ENCODE measurements at places on chromosomes 11 and 22. TPM values are rescaled to one million over a fixed set of nuclear protein-coding genes. Genes with fewer than 3 reads are reported as not detected.

Gene APOBEC3B
- total RNA-seq, result 31.1 TPM

Gene CTNND1
- 5.3 TPM for total RNA-seq

Gene GAS2
- 4.1 TPM for total RNA-seq

Gene PTPRCAP
- 129 TPM for total RNA-seq

Gene OR8D4
- not detected for total RNA-seq

Gene PLXNB2
- total RNA-seq, result 38.9 TPM

Gene OR2D2
- 3.3 TPM for total RNA-seq

Gene C11orf16
- total RNA-seq, result not detected

Gene ALX4
- total RNA-seq, result not detected

Gene PIWIL4
- not detected for total RNA-seq

Gene OR52E8
- not detected for total RNA-seq

- DNase-seq, result no peak
Observed at GRCh38 chr22:48721395-48721669, 1106.3 kb downstream of the BRD1 start.

GRCh38 chr11:76313271-76313670 is 67.7 kb downstream of the THAP12 start:
- DNase-seq, result no peak

DNA sequence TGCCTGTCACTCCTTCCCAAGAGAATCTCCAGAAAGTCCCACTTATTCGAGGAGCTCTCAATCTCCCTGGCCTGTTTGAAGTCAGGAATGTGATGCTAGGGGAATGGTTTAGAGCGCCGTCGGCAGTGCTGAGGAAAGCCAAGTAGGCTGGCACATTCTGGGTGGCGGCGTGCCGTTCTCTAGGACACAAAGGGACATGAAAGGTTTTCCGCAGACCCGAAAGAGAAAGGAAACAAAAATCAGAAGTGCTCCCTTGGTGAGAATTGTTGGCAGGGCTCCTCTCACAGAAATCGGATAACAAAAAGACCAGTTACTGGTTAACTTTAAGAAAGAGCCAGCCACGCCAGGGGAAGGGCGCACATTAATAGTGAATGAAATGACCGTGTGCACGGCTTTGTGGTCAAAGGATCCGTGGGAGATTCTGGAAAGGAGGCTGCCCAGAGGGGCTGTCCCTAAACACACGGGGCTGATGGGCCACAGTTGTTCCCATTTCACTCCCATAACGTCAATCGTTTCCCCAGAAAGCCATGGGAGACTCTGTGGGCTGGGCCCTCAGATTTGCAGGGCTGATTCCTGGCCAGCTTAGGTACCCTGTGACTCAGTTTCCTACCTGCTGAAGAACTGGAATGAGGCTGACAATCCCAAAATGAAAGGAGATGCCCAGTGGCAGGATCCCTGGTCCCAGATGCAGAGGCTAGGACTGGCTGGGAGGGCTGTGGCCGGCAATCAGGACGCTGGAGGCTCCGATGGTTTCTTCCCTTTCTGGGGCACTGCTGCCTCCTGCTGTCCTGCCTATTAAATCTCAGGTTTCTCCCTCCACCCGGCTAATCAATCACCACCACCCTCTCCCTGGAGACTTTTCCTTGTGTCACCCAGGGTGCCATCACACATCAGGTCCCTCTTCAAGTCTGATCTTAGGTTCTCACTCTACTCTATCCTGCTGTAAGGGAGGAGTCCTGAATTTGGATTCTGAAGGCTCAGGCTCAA is 82.3 kb downstream of the RCN1 start:
- no peak for DNase-seq

- no peak for DNase-seq
Observed at GRCh38 chr22:48851933-48852549, 975.6 kb downstream of the BRD1 start.

GRCh38 chr11:95923439-95923727 is 524 bp downstream of the MTMR2 start:
- no peak for DNase-seq

DNA sequence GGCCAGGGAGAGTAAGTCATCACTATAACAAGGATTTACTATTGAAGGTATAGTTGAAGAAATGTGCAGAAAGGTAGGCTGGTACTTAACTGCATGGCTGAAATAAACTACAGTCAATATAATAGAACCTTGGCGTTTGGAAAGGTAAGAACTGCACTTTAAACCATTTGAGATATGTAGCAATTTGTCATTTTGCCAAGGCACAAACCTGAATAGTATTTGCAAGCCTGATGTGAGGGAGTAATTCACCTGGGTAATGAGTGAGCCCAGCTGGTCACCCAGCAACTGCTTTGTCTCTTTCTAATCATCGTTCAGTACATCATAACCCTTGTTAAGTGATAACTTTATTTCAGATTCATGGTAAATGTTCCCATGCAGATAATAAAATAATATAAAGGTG is 62.3 kb upstream of the SCUBE2 start:
- DNase-seq, result no peak

- no peak for DNase-seq
Observed at GRCh38 chr11:77401486-77402217, 72.2 kb downstream of the PAK1 start.

- DNase-seq, result no peak
Observed at GRCh38 chr11:22582151-22582410, 43.5 kb downstream of the FANCF start.

DNA sequence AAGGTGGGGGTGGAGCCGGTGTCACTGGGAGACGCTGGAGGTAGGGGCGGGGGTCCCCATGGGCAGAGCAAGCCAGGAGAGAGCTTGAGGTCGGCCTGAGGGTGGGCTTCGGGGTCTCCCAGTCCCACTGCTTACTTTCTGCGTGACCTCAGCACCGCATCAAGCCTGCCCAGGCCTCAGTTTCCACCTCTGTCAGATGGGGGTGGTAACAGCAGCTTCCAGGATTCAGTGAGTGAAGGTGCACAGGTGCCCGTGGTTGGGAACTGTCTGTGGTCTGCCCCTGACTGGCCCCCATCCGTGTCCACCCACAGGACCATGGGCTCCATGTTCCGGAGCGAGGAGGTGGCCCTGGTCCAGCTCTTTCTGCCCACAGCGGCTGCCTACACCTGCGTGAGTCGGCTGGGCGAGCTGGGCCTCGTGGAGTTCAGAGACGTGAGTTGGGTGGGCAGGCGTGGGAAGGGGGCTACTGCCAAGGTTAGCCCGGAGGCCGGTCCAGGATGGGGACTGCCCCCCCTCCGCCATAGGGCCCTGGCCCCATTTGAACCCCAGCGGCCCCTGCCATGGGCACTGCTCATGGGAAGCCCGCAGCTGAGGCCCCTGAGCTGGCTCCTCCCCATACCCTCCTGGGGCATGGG is 2.2 kb downstream of the TCIRG1 start:
- DNase-seq, result no peak

- DNase-seq, result no peak
Observed at GRCh38 chr11:47599902-47600301, 5.7 kb upstream of the C1QTNF4 start.

DNA sequence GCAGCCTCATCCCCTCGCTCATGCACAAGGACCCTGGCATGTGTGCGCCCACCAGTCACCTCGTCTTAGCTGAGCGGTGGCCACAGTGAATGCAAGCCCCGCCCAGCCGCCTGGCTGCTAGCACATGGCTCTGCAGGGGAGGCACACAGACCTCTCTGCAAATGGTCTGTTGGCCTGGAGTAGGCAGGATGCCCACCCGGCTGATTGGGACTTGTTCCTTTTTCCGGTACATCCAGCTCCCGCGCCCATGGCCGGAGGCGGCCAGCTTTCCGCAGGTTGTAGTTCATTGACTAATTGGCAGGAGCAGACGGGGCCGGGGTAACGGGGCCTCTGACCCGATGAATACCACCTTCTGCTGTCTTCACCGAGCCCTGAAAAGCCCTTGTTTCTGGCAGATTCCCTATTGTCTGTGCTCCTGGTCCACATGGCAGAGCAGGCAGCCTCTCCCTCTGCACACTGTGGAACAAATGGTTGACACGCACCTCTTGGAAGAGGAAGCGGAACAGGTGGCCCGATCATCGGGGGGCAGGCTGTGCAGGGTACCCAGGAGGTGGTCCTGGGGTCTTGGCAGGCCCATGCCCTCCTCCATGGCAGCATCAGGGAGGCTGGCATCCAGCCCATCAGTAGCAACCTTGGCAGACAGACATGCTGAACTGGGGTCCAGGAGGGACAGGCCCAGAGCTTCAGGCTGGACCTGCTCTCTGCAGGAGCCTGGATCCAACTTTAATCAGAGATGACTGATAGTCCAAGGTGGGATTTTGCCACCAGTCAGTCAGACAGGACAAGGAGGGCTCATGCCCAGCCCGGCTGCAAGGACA is 1512.0 kb downstream of the BRD1 start:
- no peak for DNase-seq

GRCh38 chr11:101706541-101706940 is 122.7 kb upstream of the TRPC6 start:
- DNase-seq, result no peak

DNA sequence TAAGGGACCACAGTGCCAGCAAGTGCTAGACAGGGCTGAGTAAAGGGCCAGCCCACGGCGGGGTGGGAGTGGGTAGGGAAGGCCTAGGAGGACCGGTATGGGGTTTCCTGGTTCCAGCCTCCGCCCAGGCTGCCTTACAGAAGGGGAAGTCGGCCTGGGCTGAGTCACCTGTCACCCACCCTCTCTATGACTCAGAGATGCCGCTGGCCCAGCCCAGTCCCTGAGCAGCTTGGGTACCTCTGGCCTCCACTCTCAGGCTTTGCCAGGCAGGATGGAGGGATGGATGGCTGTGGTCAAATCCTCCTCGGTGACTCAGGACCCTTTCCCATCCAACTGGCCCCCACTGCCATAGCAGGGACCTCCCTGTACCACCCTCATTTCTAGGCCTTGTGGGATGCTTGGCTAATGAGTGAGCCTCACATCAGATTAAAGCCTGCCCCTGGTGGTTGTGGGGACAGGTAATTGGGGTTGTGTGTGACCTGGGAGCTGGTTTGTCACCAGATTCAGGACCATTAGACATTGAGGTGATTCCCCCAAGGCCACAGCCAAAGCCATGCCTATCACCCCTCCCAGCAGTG is 13.9 kb downstream of the SLC35E4 start:
- no peak for DNase-seq

DNA sequence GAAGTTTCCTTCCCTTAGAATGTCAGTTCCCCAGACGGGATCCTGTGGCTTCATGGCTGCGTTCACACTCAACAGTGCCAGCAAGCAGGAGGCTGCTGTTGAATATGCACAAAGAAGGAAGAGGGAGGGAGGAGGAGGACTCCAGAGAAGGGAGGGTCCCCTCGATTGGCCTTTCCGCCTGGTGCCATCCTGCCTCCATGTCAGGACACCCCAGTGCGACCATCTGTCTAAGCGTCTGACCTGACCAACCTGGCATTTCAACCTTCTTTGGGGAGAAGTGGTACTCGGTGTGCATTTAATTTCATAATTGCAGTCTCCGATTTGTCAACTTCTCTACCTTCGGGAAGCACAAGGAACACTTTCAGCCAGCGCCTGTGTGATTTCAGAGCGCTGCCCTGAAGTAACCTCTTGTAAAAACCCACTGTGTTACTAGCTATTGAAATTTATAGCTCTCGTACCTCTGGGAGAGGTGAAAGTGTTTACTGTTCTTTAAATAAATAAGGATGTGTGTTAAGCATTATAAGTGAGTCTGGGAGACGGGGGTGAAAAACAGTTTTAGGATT is 1491.9 kb downstream of the TBC1D22A start:
- no peak for DNase-seq

Measured in OCI-LY7 (cell line).